ENCODE measurements at places on chromosomes 11 and 22.

DNA sequence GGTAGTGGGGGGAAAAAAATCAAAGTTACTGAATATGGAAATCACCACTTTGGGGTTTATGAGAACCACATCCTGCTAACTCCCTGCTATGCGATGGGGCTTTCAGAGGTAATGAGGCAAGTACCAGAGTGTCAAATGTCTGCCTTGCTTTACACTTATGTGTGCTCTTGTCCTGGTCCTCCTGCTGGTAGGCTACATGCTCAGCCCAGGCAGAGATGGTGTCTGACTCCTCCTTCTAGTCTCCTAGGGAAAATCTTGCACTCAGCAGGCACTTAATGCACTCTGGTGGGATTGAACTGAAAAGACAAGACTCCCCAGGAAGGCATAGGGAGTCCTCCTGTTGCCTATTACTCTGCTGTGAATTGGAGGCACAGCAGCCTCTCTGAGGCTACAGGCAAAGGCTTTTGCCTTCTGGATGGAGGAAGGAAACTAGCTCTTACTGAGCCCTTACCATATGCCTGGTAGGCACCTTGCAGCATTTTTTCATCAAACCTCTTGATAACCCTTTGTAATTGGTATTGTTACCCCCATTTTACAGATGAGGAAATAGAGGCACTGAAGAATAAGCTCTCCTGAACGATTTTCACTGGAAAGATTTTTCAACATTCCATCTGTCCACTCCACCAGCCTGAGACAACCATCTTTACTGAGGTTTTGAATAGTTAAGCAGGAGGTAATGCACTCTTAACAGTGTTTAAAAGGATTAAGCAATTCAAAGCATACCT lies 132.1 kb upstream of the PAX6 start:
- DNase-seq = no peak

GRCh38 chr11:121650351-121651256 lies 197.8 kb upstream of the SORL1-AS1 start:
- DNase-seq = no peak

DNA sequence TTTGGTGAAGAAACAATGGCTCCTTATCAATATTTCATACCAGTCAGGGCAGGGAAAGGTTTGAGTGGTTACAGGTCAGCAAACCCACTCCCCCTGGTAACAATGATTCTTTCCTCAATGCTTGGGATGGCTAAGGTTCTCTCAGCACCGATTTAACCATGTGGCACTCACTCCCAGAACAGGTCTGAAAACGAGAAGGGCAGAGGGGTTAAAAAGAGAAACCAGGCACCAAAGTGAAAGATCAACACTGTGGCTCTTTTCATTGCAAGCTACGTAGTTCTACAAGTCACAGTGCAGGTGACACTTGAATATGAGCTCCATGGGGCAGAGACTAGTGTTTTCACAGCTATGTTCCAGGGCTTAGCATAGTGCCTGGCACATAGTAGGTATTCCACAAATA lies 132.4 kb downstream of the PLEKHA7 start:
- DNase-seq = no peak

DNA sequence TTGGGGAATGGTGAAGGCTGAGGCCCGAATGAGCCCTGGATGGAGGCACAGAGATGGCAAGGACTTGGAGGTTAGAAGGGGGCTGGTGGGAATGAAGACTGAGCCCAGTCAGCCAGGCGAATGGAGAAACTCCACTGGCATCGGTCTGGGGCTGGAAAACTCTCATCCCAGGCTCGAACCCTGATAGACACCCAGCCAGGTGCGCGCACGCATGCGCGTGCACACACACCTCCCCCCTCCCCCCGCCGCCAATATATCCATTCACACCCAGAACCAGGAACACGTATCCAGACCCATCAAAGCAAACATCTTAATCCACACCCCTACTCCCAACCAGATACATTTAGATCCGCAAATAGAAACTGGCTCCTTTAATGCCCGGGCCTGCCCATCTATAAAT lies 139.3 kb downstream of the CEP164 start:
- no peak for DNase-seq

GRCh38 chr11:6403539-6403938 lies 13.3 kb downstream of the SMPD1 start:
- DNase-seq = no peak

DNA sequence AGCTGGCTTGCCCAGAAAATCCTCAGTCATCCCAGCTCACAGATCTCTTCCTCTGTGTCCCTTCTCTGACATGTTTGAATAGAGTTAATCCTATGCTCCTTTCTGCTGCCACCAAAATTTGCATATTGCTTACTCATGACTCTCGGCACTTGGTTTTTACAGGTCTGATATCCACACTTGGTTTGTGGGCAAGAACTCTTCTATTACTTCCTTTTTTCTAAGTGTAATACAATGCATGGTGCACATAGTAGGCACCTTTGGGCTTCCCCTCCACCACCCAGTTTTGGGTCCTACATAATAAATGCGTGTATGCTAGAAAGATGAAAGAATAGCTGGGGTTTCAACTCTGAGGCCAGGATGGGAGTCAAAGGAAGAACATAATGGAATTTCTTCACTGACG lies 69.7 kb upstream of the GRK3 start:
- DNase-seq = no peak

GRCh38 chr11:47852053-47852452 lies 3.9 kb upstream of the NUP160 start:
- DNase-seq = no peak

GRCh38 chr11:107337917-107338316 lies 119.7 kb downstream of the CWF19L2 start:
- DNase-seq = no peak

GRCh38 chr22:37476389-37477329 lies 9.5 kb downstream of the MFNG start:
- DNase-seq = no peak

- DNase-seq = no peak
Measured at GRCh38 chr11:90704510-90704909, 481.7 kb upstream of the CHORDC1 start.

DNA sequence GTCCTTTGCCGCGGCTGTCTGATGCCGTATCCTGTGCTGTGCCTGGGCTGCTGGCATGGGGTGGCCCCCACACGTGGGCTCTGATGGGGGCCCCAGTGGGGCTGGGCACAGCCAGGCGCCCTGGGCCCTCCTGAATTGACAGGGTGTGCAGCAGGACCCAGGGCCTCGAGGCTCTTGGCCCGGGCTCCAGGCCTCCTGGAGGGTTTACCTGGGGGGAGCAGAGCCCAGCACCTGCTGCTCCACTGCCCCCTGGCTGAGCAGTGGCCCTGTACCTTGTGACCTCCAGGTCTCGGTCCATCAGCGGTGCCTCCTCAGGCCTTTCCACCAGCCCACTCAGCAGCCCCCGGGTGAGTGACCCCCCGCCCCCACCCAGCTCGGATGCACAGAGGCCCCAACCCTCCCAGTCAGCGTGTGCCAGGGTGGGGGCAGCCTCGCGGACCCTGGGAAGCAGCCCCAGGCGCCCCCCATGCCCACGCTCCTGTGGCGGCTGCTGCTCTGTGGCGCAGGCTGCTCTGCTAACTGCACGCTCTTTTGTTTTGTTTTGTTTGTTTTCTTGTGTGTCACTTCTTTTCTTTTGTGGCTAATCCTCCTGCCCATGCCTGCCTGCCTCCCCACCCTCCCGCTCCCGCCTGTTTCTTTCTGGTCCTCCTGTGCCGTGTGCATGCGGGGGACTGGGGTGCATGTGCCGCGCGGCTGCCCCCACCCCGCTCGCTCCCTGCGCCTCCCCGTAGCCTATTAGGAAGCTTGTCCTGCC lies 36.9 kb downstream of the MOB2 start:
- DNase-seq = no peak

GRCh38 chr11:10648871-10649270 lies 44.7 kb downstream of the IRAG1 start:
- DNase-seq = no peak

DNA sequence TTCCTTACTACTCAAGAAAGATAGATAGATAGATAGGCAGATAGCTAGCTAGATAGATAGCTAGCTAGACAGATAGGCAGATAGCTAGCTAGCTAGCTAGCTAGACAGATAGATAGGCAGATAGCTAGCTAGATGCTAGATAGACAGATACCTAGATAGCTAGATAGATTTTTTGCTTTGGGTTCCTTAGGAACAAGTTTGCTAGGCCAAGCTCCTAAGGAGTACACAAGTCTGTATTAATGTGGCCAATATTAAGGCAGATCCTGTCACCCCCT lies 61.7 kb upstream of the VPREB1 start:
- no peak for DNase-seq

DNA sequence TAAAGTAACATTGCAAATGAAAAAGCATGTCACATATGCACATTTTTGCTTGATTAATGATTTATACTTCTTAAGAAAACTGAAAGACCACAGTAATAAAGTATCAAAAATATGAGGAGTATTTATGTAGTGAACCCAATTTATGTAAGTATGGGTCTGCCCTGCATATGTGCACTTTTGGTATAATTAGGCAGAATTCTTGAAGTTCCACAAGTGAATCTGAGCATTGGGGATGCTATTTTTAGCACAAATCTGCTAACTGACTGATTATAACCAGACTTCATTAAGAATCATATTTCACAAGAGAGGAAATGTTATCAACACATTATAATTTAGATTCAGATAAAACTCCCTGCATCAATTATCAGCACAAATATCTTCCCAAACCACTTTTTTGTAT lies 407.1 kb upstream of the LRRC4C start:
- no peak for DNase-seq

- no peak for DNase-seq
Measured at GRCh38 chr11:96191752-96192151, 151.2 kb downstream of the MAML2 start.

- DNase-seq = peak; percentile 25
Measured at GRCh38 chr22:23248583-23248982, 68.3 kb downstream of the BCR start.

GRCh38 chr11:19650467-19650866 lies 62.2 kb upstream of the NAV2 start:
- no peak for DNase-seq

- no peak for DNase-seq
Measured at GRCh38 chr22:29260601-29261315, 7.0 kb downstream of the RHBDD3 start.

GRCh38 chr22:27352426-27352825 lies 449.1 kb downstream of the MN1 start:
- no peak for DNase-seq

DNA sequence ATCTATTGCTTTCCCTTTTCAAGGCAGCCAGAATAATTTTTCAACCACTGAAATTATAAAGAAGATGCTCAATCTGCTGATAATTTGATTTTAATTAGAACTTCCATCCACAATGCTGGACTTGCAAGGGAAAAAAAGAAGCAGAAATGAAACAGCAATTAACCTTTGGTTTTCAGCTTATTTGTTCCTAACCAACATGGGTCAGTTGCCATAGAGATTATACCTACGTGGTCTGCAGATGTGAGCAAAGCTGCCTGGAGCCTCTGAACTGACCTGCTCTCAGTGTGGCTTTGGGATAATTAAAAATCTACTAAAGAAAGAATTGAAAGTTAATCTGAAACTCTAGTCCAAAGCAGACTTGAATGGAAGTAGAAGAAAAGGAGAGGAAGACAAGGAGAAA lies 195.7 kb upstream of the API5 start:
- no peak for DNase-seq

GRCh38 chr11:63767565-63768236 lies 874 bp downstream of the ZFTA start:
- DNase-seq = peak; percentile 69

DNA sequence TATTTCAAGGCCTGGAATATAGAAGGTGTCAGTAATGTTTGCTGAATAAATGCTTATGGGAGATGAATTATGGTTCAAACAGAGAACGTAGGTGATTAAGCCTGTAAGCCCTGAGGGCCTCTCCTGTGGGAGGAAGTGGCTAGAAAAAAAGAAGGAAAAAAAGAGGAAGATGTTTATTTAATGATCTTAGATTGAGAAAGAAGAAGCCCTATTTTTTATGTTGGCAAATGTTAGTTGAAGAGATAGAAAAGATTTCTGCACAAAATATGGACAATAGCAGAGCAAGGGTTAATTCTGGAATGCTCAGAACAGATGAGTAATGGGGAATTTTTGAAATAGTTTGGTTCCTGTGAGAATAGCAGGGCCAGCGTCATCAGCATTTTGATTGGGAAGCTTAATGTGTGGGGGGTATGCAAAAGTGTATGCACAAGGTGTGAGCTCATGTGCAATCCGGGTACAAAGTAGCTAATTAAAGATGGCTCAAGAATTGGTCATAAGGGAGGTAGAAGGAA lies 95.7 kb downstream of the TEAD1 start:
- no peak for DNase-seq

GRCh38 chr11:44327730-44328129 lies 17.8 kb upstream of the ALX4 start:
- no peak for DNase-seq

- DNase-seq = no peak
Measured at GRCh38 chr11:127631974-127632373, 631.4 kb upstream of the KIRREL3 start.

- no peak for DNase-seq
Measured at GRCh38 chr11:4134806-4135205, 40.2 kb downstream of the RRM1 start.

DNA sequence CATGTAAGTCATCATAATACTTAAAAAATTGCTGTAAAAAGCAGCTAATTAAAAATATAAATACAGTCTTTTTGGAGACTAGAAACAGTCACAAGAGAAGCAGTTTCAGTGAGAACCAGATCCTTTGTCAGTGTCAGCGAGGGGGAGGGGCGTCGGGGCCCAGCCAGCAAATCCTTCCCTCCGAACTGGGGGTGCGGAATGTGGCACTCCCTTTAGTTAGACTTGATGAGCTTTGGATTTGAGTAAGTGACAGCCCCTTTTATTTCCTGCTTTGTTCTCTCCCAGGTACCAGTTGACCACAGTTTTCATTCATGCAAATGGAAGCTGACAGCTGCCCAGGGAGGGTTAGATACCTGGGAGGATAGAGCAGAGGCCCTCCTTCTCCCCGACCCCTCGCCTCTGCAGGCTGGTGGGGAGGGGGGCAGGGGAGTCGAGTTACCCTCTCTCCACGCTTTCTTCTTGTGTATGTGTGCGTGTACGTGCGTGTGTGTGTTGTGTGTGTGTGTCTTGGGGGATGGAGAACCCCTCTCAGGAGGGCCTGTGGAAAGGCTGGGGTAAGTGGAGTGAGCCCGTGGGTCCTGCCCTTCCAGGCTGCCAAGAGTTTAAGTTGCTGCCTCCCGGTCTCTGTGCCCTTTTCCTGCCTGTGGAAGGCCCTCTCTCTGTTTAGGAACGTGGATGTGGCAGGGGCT lies 38.3 kb downstream of the PTPRJ start:
- DNase-seq = no peak

GRCh38 chr11:63969461-63969860 lies 5.0 kb upstream of the COX8A start:
- no peak for DNase-seq

GRCh38 chr11:129950101-129951091 lies 52.2 kb downstream of the PRDM10 start:
- no peak for DNase-seq

Data from NCI-H1092 (cell line).